ENCODE measurements at places on chromosomes 5 and 9.

GRCh38 chr9:92745881-92746280, 18.8 kb downstream of the BICD2 start:
- no peak for DNase-seq

DNA sequence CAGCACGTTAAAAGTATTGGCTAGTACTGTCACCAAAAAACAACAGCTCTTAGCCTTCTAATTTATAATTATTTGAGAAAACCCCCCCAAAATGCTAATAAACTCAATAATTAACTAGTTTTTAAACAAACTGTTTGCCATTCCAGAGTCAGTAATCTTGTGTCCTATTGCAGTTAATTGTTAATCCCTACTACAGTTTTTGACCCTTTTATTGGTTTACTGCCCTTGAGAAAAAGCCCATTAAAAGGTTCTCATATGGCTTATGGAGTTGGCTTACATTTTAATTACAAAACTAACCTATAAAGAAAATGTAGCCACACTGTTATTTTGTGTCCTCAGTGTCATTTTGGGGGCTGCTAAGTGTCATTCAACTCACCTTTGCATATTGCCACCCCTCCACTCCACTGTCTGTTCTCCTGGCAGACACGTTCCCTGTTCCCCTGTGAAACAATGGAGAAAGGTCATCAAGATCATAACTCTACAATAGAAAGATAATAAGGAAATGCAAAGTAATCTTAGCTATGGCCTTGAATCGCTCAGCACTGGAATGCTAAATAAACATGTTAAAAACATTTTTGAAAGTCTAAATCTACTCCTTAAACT, 51.6 kb upstream of the TXNDC8 start:
- no peak for DNase-seq

GRCh38 chr9:14300588-14300987, 13.4 kb downstream of the NFIB start:
- DNase-seq: no peak

GRCh38 chr5:118921866-118922265, 66.5 kb downstream of the DTWD2 start:
- no peak for DNase-seq

DNA sequence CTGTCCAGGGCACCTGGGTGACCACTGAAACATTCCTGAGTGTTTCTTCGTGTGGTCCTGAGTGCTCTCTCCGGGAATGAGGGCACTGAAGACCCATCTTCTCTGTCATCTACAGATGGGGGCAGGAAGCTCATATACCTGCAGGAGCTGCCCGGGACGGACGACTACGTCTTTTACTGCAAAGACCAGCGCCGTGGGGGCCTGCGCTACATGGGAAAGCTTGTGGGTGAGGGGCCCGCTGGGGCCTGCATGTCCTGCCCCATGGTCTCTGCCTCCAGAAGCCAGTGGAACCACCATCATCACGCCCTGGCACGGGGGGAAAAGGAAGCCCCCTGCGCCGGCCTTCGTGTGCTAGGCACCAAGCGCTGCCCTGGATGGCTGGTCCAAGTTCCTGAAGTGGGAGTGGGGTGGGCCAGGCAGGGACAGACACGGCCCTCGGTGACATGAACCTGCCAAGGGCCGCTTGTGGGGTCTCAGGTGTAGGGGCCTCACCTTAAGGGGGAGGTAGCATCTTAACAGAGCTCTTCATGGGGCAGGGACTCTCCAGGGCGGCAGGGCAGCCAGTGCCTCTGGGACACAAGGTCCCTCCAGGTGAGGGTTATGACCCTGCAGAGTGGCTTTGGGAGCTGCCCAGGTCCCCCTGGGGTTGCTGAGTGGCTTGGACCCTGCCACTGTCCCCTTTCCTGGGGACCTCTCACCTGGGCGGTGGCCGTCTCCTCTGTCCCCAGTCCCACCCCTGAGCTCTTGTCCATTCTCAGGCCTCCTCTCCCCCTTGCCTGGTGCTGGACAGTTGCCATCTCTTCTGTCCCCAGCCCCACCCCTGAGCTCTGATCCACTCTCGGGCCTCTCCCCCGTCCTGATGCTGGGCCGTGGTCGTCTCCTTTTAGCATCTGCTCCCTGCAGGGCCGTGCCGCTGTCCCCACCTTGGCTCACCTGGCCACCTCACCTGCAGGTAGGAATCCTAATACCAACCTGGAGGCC, 2.1 kb downstream of the OBP2A start:
- no peak for DNase-seq

DNA sequence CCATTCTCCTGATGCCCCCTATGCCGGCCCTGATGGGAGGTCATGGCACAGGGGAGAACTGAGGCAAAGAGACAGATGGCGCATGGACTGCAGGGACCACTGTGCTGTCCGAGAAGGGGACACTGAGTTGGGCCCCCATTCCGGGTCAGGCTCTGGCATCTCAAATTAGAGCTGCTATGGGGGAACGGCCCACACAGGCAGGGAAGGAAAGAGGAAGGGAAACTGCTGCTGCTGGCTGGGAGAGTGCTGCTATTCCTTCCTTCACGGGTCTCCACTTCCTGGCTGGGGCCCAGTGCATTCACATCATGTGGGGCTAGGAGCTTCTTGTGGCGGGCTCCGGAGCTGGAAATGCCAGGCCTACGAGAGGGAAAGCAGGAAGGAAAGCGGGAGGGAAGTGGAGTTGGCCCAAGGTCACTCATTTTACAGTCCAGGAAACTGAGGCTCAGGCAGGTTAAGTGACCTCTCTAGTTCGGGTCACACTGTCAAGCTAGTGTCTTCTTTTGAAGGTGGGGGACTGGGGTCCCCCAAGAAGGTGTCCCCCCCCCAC, 1.3 kb upstream of the CARD19 start:
- peak; percentile 27 for DNase-seq

DNA sequence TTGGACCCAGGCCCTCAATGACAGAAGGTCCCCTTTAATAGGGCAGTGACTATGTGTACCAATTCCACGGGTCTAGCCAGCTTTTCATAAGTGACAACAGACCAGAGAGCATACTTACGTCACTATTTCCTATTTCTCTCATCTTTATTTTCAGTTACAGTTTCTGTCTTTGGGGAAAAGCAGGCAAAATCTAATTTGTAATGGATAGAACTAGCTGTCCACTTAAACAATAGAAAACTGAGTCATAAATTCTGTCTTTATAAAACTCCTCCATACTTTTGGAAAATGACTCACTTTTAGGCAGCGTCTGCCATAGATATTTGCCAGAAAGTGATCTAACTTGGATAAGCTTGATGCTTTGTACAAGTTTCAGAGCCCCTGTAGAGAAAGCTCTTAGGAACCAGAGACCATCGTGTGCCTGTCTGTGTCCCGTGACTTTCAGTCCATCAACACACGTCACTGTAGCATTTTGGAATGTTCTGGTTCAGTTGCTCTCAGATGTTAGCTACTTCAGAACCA, 101.9 kb downstream of the F2RL2 start:
- DNase-seq: no peak

- DNase-seq: no peak
Measured at GRCh38 chr5:178671602-178672144, 44.8 kb upstream of the CLK4 start.

DNA sequence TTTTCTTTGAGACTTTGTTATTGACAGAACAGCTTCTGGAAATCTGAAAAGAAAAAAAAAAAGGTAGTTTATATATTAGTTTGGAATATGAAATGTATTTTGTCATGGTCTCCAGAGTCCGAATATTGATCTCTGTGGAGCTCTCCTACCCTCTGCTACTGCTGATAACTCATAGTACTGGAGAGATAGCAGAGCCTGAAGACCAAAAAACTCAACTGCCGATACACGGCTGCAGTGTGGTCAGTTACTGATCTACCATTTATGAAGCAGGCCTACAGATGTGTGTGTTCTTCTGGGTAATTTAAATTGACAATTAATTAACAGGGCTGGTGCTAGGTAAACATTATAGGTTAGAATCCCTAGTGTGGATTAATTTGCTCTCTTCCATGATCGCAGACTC, 3.8 kb upstream of the FAM120A start:
- DNase-seq: no peak

- DNase-seq: no peak
Measured at GRCh38 chr9:971901-972500, 4.5 kb upstream of the DMRT3 start.

GRCh38 chr9:98074115-98074990, 17.8 kb downstream of the NANS start:
- DNase-seq: peak; percentile 71

DNA sequence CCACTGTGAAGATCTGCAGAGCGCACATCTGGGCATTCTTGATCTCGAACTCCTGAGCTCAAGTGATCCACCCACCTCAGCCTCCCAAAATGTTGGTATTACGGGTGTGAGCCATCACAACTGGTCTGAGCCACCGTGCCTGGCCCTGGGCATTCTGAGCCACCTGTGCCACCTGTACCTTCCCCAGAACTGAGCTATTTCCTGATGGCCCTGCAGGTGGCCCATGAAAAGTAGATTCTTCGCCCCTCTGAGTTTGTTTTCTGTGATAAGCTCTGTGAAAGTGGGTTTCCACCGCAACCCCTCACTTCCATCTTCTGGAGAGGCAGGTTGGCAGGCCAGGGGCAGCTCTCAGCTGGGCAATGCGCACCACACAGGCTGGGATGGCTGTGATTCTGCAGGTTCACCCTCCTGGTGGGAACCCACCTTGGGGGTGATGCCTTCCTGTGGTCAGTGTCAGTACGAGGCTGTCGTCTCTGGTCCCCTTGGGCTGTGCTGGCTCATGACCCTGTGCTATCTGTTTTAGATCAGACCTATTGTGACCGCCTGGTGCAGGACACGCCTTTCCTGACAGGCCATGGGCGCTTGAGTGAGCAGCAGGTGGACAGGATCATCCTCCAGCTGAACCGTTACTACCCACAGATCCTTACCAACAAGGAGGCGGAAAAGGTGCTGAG, 11.3 kb downstream of the CARD19 start:
- no peak for DNase-seq
